ENCODE measurements at places on chromosomes 2 and 18. TPM values are rescaled to one million over a fixed set of nuclear protein-coding genes. Genes with fewer than 3 reads are reported as not detected.

DNA sequence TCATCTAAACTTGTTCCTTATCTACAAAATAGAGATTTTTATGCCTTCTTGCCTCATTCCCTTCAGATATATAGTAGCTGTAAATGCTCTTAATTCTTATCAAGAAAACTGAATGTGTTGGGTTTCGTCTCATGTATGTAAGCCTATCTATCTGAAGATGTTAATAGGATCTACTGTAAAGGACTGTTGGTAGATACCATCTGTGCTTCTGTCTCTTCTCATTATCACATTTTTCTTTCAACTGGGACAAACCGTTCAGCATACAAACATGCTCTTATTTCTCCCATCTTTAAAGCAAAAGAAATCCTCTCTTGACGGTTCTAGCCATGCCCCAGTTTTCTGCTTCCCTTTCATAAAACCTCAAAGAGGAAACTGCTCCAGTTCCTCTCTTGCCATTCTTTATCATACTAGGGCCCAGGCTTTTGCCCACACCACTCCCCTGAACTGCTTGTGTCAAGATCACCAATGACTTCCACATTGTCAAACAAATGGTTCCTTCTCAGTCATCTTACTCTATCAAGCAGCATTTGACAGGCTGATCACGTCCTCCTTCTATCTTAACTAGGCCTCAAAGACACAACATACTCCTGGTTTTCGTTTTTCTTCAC lies 88.7 kb downstream of the ARHGEF33 start:
- DNase-seq = no peak
- H3K27me3 ChIP-seq = no peaks in the 10 kb centered on the region
- H3K4me1 ChIP-seq = no peaks in the 10 kb centered on the region
- H3K27ac ChIP-seq = no peak overlapping the region
- no peaks in the 10 kb centered on the region for H3K36me3 ChIP-seq

GRCh38 chr2:24359129-24360049 lies 947 bp downstream of the ITSN2 start:
- H3K4me1 ChIP-seq = peaks cover 15% of the 10 kb centered on the region
- no peaks in the 10 kb centered on the region for H3K27me3 ChIP-seq
- H3K27ac ChIP-seq = peak overlapping the region; percentile 97
- H3K36me3 ChIP-seq = no peaks in the 10 kb centered on the region

LOXL3 gene
- 0.93 TPM for total RNA-seq

GRCh38 chr2:142796588-142796987 lies 80.9 kb upstream of the KYNU start:
- H3K4me3 ChIP-seq = no peak overlapping the region
- DNase-seq = no peak
- no peaks in the 10 kb centered on the region for H3K36me3 ChIP-seq
- no peaks in the 10 kb centered on the region for H3K27me3 ChIP-seq
- no peak overlapping the region for H3K27ac ChIP-seq
- no peaks in the 10 kb centered on the region for H3K4me1 ChIP-seq

NT5DC4 gene
- total RNA-seq = not detected

GDF7 gene
- 0.02 TPM for total RNA-seq

DNA sequence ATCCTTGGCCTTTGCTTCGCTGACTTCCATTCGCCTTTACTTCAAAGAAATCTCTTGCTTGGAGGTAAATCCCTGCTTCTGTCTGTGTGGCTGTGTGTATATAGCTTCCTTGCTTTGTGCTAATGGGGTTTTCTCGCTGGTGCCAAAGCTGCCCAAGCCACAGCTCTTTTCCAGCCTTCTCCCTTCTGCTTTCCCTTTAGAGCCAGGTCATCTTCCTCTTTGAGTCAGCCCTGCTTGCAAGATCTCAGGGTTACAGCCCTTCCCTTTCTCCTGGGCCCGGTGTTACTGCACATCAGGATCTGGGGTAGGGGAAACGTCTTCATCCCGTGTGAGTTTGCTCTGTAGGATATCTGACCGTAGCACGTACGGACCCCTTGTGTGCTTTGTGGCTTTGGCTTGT lies 19.1 kb downstream of the EIF4E2 start:
- no peaks in the 10 kb centered on the region for H3K27me3 ChIP-seq
- H3K4me3 ChIP-seq = no peak overlapping the region
- DNase-seq = no peak
- peaks cover 77% of the 10 kb centered on the region for H3K36me3 ChIP-seq

ANKRD44 gene
- 311 TPM for total RNA-seq

- no peaks in the 10 kb centered on the region for H3K27me3 ChIP-seq
- peak; percentile 9 for DNase-seq
- no peak overlapping the region for H3K27ac ChIP-seq
- no peaks in the 10 kb centered on the region for H3K4me1 ChIP-seq
Observed at GRCh38 chr2:58107803-58108710, 61.5 kb downstream of the VRK2 start.

ACTG2 gene
- total RNA-seq = not detected

GRCh38 chr2:38076710-38077430 lies 919 bp upstream of the CYP1B1 start:
- peaks cover 25% of the 10 kb centered on the region for H3K27me3 ChIP-seq
- peak overlapping the region; percentile 5 for H3K4me3 ChIP-seq
- no peak overlapping the region for H3K27ac ChIP-seq
- no peaks in the 10 kb centered on the region for H3K36me3 ChIP-seq
- DNase-seq = peak; percentile 22

DNA sequence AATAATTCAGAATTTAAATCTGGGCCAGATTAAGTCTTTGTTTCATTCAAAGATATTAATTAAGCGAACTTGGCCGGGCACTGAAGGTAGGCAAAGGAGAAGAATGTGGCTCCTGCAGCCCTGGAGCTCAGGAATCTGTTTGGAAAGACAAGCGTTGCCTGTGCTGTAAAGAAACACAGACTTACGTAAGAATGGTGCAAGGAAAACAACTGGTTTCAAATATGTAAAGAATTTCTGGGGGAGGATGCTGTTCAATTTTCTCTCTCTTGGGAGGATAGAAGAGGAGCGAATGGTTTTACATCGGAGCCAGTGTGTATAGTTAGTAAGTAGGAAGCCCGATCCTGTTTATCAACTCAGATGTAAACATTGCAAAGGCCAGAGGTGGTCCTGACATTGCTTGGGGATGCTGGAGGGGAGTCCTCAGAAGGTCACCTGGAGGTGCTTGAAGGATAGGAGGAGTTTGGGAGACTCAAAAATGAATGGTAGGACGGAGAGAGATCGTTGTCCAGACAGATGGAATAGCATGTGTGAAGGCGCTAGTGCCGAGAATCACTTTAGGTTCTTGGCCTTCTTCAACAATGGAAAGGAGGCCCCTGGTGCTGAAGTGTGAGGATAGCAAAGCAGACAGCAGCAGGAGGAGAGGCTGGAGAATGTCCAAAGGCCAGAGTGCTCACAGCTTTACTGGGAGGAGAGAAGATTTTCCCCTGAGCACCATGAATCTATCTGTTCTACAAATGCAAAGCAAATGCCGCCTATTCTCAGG lies 456.1 kb downstream of the LPIN1 start:
- no peak overlapping the region for H3K4me3 ChIP-seq
- no peak for DNase-seq
- H3K4me1 ChIP-seq = no peaks in the 10 kb centered on the region
- H3K36me3 ChIP-seq = no peaks in the 10 kb centered on the region
- no peaks in the 10 kb centered on the region for H3K27me3 ChIP-seq

DNA sequence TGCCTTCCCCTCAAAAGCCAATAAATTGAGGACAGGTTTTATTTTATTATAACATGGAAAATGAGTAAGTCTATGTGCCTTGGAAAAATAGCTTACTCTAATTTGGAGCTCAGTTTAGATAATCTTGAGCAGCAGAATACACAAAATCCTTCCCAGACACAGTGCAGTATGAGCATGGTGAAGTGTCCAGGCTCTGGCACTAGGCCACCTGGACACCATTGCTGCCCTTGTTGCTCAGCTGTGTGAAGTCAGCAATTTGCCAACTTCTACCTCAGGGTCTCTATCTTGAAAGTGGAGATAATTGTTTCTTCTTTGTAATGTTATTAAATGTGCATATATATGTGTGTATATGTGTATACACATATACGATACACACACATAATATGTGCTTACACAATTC lies 104.9 kb upstream of the CAVIN2 start:
- H3K4me1 ChIP-seq = no peaks in the 10 kb centered on the region
- no peaks in the 10 kb centered on the region for H3K36me3 ChIP-seq
- H3K27me3 ChIP-seq = peaks cover 2% of the 10 kb centered on the region

DNA sequence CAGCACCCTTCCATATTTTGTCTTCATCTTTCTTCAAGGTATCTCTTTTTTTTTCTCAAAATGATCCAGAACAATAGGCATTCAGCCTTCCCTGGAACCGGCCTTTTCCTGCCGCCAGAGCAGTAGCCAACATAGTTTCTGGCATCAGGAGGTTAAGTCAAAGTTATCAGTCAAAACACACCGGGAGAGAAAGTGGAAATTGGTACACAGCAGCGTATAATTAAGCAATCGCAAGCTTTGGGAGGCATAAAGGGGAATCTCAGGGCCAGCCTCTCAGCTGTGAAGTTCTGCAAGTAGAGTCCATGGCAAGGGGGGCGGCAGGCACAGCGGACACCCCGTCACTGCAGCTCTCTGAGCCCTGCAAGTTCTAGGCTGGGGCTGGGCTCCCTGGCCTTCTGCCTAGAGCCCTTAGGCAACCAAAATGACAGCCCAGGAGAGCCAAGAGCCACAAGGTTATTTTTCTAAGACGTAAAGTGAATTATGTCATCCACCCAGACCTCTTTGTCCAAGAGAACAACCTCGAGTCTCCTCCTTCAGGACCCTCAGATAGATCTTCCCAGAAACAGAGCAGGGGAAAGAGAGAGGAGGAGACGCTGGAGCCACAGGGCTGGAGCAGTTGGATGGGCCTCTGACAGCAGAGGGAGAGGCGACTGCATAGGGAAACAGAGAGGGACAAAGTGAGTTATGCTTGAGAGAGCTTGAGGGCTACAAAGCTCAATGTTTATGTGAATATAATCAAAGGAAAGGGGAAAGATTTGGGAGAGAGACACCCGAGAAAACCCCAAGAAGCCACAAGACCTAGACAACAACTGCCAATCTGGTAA lies 114.7 kb downstream of the BCL2L11 start:
- H3K4me1 ChIP-seq = no peaks in the 10 kb centered on the region
- no peak overlapping the region for H3K4me3 ChIP-seq
- no peak for DNase-seq
- H3K27ac ChIP-seq = no peak overlapping the region

GRCh38 chr18:37612524-37613252 lies 47.1 kb upstream of the CELF4 start:
- no peaks in the 10 kb centered on the region for H3K36me3 ChIP-seq
- H3K4me1 ChIP-seq = no peaks in the 10 kb centered on the region
- no peak overlapping the region for H3K27ac ChIP-seq

DNA sequence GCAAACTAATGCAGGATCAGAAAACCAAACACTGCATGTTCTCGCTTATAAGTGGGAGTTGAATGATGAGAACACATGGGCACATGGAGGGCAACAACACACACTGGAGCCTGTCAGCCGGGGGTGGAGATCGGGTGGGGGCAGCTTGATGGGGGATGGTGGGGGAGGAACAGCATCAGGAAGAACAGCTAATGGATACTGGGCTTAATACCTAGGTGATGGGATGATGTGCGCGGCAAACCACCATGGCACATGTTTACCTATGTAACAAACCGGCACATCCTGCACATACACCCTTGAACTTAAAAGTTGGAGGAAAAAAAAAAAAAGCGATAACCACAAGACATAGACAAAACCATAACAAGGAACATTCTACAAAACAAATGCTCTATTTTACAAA lies 10.4 kb downstream of the CHMP3 start:
- no peaks in the 10 kb centered on the region for H3K27me3 ChIP-seq
- no peaks in the 10 kb centered on the region for H3K36me3 ChIP-seq
- H3K27ac ChIP-seq = no peak overlapping the region
- no peak overlapping the region for H3K4me3 ChIP-seq
- DNase-seq = peak; percentile 69

DNA sequence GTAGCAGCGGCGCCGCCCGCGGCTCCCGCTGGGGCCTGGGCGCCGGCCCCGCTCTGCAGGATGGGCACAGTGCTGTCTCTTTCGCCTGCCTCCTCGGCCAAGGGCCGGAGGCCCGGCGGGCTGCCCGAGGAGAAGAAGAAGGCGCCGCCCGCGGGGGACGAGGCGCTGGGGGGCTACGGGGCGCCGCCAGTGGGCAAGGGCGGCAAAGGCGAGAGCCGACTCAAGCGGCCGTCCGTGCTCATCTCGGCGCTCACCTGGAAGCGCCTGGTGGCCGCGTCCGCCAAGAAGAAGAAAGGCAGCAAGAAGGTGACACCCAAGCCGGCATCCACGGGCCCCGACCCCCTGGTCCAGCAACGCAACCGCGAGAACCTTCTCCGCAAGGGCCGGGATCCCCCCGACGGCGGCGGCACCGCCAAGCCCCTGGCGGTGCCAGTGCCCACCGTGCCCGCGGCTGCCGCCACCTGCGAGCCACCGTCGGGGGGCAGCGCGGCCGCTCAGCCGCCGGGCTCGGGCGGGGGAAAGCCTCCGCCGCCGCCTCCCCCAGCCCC lies 369 bp downstream of the CDK5R2 start:
- H3K27me3 ChIP-seq = peaks cover 50% of the 10 kb centered on the region
- peaks cover 19% of the 10 kb centered on the region for H3K4me1 ChIP-seq
- no peak overlapping the region for H3K27ac ChIP-seq
- no peak for DNase-seq
- H3K36me3 ChIP-seq = no peaks in the 10 kb centered on the region

PLGLB1 gene
- total RNA-seq = 5.6 TPM

GATA6 gene
- total RNA-seq = 1.1 TPM

GRCh38 chr2:237662671-237663093 lies 35.3 kb downstream of the LRRFIP1 start:
- H3K27ac ChIP-seq = no peak overlapping the region
- peaks cover 20% of the 10 kb centered on the region for H3K4me1 ChIP-seq
- no peaks in the 10 kb centered on the region for H3K27me3 ChIP-seq
- DNase-seq = peak; percentile 38
- H3K36me3 ChIP-seq = no peaks in the 10 kb centered on the region

XDH gene
- not detected for total RNA-seq

Data from natural killer cell (primary cell).